ENCODE measurements at places on chromosomes 3 and 15.

GRCh38 chr3:152574461-152575079 lies 260.4 kb upstream of the P2RY1 start:
- DNase-seq, result no peak

DNA sequence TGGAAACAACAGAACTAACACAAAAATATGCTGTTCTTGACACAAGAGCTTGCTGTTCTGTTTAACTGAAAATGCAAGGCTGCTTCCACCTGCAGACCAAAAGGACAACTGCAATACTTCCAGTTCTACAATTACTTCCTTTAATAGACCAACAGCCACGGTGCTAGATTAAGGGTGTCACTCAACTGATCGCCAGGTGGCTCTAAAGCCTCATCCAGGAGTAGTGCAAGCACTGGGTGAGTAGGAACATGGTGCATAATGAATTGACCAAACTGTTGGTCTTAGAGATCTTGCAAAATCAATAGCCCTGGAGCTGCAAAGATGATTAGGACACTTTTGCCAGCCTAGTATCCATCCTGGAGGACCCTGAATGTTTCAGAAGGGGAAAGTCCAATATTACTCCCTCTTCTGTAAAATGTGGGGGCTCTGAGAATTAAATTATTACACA lies 3.6 kb upstream of the CLDN16 start:
- DNase-seq, result no peak

DNA sequence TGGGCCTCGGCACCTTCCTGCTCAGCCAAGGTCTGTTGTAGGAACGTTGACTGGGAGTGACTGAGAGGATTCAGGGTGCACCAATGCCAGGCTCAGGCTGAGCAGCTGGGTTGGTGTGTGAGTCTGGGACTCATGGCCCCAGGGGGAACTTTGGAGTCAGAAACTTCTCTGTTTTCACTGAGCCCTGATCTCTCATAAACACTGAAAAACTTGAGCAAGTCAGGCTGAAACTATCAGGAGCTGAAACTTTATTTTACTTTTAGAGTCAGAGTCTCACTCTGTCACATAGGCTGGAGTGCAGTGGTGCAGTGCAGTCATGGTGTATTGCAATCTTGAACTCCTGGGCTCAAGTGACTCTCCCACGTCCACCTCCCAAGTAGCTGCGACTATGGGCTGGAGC lies 3.0 kb downstream of the TRAK1 start:
- no peak for DNase-seq

DNA sequence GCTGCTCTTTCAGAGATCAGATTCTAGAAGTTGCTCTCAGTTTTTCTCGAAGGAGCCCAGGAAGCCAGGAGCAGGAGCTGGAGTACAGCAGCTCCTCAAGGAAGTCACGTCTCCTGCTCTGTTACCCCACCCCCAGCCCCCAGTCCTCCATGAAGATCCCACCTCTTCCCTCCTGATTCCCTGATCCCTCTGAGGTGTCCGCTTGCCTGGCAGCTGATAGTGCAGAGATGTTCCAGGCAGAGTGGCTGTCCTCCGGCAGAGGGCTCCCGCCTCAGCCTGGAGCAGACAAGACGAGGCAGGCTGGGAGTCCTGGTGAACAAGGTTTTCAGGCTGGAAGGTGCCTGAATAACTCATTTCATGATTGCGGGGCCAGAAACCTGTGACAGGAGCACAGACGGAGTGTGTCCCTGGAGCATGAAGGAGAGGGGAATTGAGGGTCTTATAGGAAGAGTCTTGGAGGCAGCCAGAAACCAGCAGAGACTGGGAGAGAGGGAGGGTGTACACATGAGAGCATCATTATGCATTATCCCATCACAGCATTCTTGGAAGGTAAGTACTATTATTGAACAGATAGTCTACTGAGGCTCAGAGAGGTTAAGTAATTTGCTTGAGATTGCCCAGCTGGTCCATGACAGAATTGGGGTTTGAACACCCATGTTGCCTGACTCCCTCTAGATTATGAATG lies 1.2 kb downstream of the HRH1 start:
- no peak for DNase-seq

DNA sequence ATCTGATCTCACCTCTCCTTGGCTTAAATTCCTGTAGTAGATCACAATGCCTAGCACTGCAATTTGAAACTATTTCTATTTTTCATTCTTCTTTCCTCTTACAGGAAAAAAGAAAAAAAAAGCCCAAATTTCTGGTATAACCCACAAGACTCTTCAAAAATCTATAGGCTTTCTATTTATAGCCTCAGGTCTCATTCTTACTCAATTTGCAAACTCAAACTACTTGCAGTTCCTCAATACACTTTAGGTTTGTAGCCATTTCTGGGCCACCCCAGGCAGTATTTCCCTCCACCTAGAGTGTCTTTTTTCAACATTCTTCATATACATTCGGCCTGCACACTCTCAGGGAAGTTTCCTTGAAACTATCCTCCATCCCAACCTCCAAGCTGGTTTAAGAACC lies 169.0 kb downstream of the TBC1D5 start:
- DNase-seq, result no peak

DNA sequence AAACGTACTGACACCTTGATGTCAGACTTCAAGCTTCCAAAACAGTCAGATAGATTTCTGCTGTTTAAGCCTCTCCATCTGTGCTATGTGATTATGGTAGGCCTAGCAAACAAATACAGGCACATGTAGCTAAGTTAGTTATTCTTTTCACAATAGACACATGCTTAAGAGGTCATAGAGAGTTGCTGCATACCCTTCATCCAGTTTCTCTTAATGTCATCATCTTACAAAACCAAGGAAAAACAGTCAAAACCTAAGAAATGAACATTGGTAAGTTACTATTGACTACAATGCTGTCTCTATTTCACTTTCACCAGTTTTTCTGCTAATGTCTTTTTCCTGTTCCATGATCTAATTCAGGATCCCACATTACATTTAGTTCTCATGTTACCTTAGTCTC lies 946.8 kb downstream of the TUSC7 start:
- DNase-seq, result no peak

DNA sequence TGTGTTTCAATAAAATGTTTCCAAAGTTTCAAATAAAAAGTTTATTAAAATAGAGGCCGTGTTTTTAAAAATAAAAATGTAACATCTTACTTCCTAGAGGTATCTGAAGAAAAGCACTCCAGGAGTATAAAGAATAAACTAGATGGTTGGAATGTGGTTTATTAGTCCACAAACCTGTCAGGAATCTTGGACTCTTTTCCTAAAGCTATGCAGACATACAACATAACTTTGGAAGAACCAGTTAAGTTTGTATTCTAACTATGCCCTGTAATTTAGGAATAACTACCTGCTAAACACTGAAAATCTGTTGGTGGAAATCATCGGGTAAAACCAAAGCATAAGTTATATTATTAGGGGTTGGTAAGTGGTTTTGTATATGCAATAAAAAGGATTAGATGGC lies 51.6 kb downstream of the PPARG start:
- no peak for DNase-seq

GRCh38 chr3:159057621-159058020 lies 255.8 kb downstream of the MFSD1 start:
- no peak for DNase-seq

- no peak for DNase-seq
These were observed 252.9 kb downstream of the EBLN2 start for GRCh38 chr3:73314151-73314951.

Data from stimulated activated CD4-positive, alpha-beta T cell treated with anti-CD3 and anti-CD28 coated beads, Interleukin-12 subunit alpha, Interleukin-12 subunit beta, amount 100 ng/mL, for 48 hours (primary cell).